Upper lobe of right lung (tissue), 1 donor: ENCODE measurements at places on chromosomes 2 and 18. TPM values are rescaled to one million over a fixed set of nuclear protein-coding genes. Genes with fewer than 3 reads are reported as not detected.

KYNU gene
- total RNA-seq = 34.5 TPM

CCDC150 gene
- total RNA-seq = 0.87 TPM

GKN2 gene
- 77.2 TPM for total RNA-seq

POTEI gene
- not detected for total RNA-seq

ANKRD62 gene
- total RNA-seq = 0.12 TPM

TLX2 gene
- total RNA-seq = not detected

APOB gene
- total RNA-seq = 0.49 TPM

ALPP gene
- 9.5 TPM for total RNA-seq

EDAR gene
- 0.20 TPM for total RNA-seq

DNA sequence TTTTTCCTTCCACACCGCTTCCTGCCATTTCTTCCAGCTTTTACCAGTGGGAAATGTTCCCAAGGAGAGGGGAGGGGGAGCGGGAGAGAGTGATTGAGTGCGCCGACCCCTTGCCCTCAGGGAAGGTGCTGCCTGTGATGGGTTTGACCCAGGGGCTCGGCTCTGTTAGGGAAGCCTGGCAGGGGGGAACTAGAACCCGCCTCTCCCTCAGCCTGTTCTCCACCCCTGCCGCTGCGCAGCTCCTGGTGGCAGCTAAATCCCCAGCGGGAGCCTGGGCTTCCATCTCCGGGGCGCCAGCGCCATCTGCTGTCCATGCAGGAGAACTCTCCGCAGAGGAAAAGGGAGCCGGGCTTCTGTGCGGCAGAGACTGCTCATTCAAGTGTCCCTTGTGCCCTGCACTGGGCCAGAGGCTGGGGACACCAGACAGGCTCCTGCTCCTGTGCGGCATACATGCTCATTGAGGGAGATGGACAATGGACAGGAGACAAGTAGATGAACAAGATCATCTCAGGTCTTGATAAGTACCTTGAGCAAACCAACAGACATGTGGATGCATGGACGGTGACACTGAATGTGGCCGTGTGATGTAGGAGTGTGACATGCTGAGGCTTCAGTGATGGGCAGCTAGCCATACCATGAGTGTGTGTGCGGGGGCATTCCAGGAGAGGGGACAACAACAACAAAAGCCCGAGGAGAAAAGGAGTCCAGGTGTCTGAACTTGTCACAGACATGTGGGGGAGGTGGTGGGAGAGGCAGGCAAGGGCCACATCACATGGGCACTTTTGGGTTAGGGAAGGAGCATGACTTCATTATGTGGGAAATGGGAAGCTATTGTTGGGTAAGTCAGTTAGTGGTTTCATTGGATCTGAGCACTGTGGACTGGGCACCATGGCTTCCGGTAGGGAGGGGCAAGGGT, 13.3 kb downstream of the CHPF start:
- DNase-seq = peak; percentile 92

- DNase-seq = peak; percentile 53
These were observed 312.4 kb upstream of the SYT4 start for GRCh38 chr18:43589611-43590151.

DNA sequence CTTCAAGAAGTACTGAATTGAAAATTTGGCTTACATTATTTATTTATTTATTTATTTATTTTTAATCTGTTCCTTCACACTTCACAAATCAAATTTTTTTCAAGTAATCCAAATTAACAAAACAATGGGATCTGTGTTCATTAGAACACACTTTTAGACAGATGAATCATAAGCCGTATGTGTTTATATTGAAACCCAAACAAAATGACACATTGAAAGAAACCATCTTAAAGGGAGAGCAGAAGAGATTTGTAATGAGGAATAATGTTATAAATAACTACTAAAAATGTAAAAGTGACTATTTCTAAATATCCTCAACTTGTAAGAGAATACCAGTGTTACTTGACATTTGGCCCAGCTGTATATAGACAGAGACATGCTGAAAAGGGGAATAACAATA, 991.0 kb upstream of the CHAC2 start:
- DNase-seq = no peak

DNA sequence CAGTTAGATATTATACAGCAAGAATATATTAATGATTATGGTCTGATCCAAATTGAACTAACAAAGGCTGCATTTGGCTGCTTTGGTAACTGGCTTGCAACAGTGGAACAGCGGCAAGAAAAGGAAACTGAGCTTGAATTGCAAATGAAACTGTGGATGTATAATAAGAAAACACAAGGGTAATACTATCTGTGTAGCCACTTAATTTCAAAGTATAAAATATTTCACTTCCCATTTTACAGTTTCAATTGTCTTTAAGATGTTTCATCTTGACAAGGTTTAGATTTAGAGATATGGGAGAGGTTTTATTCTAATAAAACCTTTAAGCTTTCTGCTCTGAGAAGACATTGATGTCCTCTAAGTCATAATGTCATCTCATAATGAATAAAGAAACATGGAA, 23.8 kb downstream of the WDR75 start:
- DNase-seq = no peak

DNA sequence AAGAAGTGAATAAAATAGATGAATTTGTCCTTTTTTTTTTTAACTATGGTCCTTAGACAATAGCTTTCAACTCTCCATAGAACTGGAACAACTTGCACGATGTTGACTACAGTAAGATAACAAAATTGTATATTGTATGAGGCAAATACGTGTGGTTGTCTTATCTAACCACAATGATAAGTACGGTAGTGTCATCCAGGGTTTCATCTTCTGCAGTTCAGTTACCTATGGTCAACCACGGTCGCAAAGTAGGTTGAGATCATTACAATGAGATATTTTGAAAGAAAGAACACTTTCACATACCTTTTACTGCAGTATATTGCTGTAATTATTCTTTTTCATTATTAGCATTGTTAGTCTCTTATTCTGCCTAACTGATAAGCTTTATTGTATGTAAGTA, 295.2 kb downstream of the PARD3B start:
- DNase-seq = no peak

- DNase-seq = no peak
These were observed 1.9 kb downstream of the CTLA4 start for GRCh38 chr2:203869223-203870042.

- DNase-seq = no peak
These were observed 583 bp upstream of the CD226 start for GRCh38 chr18:69948256-69948655.

GRCh38 chr2:232261776-232262175, 116.8 kb upstream of the ALPP start:
- DNase-seq = no peak

GRCh38 chr18:76167410-76167809, 327.6 kb downstream of the ZNF516 start:
- DNase-seq = no peak

DNA sequence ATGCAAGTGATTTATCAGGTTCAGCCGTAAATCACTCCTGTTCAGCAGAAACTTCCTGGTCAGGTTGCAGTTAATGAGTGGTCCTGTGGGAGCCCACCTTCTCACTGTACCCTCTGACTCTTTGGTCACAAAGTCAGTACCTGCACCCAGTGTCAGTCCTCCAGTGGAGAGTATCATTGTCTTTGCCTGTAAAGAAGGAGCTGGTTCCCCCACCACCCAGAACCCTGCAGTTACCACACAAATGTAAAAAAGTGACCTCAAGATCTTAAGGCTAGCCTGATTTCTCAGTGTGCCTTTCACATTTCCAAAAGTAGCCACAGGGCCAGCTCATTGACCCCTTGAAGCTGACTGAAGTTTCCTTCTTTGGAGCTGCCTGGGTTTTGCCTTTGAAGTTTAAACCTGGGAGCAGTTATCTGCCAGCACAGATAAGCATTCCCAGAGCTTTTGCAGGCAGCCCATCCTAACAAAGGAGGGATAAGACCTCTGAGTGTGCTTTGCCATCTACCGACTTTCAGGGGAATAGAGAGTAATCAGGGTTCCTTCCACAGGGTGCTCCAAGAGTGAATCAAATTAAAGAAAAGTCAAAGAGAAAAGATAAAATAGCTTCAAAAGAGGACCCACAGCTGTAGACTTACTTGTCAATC, 725.2 kb downstream of the CPS1 start:
- no peak for DNase-seq

GRCh38 chr2:72841462-72842125, 15.8 kb upstream of the EXOC6B start:
- DNase-seq = no peak

DNA sequence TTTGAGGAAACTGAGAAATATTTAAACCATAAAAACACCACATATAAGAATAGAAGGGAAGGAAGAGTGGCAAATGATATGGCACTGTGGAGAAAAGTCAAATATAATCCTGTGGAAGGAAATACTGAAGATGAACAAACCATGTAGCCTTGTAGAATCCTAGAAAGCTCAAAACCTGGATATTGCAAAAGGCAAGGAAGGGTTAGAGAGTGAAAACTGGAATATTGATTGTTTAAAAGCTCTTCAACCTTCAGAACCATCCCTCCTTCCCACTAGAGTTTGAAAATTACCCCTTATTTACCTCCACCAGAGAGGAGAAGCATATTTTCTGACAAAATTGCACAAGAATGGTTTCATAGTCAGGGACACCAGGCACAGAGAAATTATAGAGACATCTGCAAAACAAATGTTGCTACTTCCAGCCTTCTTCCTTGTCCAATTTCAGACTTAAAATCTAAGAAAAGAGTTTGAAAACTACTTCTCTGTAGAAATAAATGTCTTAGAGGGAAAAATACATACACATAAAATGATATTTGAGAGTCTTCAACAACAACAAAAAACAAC, 48.0 kb downstream of the ANTXR1 start:
- DNase-seq = no peak

DNA sequence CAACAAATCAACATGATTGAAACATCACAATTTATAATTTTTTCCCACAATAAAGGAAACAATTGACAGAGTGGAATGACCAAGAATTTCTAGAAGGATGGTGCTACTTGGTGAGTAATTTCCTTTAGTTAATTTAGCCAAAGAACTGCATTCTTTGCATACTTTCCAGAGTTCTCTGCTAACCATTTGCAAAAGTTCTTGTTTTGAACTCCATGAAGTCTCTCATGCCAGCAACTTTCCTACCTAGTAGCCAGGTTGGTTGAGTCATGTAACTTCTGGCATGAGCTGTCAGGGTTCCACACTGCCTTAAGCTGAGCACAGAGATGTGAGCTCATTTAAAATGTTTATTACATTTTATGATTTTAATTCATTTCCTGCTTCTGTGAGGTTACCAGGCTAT, 539.6 kb downstream of the PID1 start:
- DNase-seq = no peak

- DNase-seq = no peak
These were observed 164.0 kb upstream of the REG3G start for GRCh38 chr2:78861546-78861945.

DNA sequence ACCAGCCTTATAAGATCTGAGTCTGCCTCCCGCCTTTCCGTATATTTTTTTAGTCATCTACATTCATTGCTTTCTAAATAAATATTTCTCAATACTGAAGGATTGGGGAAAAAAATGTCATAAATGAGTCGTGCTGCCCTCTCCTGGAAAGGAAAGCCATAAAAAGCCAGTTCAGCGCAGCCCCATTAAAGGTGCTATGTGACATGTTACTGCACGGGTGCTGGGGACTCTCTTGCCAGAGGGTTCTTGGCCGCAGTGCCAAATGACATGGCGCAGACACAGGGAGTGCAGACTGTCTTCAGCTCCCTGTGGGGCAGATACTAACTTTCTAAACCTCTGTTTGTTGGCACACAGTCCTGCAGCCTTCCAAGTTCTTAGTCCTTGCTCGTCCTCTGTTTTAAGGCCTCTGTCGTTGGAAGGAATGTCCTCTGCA, 53.7 kb upstream of the MAP3K20 start:
- no peak for DNase-seq

- no peak for DNase-seq
These were observed 21.7 kb upstream of the LCLAT1 start for GRCh38 chr2:30425326-30425725.

DNA sequence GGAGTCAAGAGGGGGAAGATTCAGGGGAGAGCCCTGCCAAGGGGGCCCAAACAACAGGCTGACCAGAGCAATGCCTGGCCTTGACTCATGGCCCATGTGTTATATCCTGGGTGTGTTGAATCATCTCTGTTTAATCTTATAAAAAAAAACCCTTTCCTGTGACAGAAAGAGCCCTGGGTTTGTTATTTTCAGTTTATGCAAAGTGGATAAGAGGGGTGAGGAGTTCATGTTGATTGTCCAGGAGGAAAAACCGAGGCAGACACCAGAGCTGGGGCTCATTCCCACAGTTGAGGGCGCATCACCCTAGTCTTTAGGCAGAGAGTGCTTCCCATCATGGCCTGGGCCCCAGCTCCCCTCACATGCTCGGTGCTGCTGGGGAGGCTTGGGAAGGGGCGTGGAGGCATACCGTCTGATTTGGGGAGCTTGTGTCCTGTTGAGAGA, 30.9 kb upstream of the IL37 start:
- no peak for DNase-seq

DNA sequence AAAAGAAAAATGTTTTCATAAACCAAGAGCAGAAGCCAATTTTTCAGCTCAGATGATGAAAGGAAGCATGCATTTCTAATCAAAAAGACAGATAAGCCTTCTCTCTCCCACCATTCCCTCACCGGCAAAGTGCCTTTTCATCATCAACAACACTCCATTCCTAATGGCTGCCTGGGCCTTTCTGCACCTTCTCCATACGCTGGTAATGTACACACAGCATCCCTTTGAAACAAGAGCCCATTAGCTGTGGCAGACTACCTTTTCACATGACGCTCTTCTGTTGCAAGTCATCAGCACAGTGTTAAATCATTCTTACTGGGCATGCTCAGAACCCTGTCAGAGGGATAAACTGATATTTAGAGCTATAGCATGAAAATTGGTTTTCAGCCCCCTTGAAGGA, 408.9 kb downstream of the MEIS1 start:
- no peak for DNase-seq

DNA sequence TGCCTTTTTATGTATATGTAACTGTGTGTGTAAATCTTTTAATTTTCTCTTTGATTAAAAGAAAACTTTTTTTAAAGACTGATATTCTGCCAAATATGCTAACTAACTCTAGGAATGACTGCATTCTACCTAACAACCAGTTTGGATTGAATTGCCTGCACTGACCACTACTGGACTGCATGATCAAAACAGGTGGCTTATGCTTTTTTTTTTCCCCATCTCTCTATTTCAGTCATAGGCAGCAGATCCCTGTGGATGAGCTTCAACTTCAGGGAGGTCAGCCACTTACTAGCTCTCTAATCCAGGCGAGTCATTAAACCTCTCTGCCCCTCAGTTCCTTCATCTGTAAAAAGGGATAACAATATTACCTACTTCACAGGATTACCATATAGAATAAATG, 138.6 kb upstream of the SERTAD2 start:
- DNase-seq = no peak

DNA sequence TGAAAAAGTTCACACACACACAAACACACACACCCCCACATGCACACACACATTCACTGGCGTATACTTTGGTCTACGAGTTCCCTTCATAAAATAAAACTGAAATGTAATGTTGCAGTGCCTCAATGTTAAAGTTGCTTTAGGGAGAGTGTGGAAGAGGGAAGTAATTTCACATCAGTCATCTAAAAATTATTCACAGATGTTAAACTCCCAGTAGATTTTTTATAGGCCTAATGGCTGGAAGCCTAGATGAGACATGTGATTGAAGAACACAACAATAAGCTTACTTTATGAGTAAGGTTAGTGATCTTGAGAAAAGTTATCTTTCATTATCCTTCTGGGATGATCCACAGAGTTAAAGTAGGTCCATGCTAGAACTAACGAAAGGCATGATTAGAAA, 506.7 kb upstream of the CNTNAP5 start:
- DNase-seq = no peak
